Renal pelvis (tissue), 12 donors: ENCODE measurements at places on chromosomes 3 and 15.

DNA sequence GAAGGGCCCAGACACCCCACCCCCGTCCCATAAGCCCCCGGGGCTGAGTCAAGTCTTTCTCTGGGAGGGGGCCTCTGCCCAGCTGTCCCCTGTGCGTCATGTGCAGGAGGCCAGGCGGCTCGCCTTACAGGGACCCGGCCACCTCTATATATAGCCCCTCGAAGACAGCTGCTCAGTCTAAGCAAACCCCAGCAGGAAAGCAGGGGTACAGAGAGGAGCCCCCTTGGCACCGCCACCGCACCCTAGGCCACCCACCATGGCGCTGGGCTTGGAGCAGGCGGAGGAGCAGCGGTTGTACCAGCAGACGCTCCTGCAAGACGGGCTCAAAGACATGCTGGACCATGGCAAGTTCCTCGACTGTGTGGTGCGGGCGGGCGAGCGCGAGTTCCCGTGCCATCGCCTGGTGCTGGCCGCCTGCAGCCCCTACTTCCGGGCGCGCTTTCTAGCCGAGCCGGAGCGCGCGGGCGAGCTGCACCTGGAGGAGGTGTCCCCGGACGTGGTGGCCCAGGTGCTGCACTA is at the start of gene KLHL40:
Gene KLHL40 (plus strand): TSS at position 175 of the 519 bp plus-strand sequence. CDS start 82 bp downstream, at position 257.
- no peak for DNase-seq

- DNase-seq, result no peak
These were observed 24.5 kb upstream of the IDH2 start for GRCh38 chr15:90126596-90127435.

- DNase-seq, result no peak
These were observed 101.9 kb downstream of the KLHL25 start for GRCh38 chr15:85692873-85693272.

- DNase-seq, result no peak
These were observed 2.9 kb downstream of the PHGR1 start for GRCh38 chr15:40353697-40354096.

DNA sequence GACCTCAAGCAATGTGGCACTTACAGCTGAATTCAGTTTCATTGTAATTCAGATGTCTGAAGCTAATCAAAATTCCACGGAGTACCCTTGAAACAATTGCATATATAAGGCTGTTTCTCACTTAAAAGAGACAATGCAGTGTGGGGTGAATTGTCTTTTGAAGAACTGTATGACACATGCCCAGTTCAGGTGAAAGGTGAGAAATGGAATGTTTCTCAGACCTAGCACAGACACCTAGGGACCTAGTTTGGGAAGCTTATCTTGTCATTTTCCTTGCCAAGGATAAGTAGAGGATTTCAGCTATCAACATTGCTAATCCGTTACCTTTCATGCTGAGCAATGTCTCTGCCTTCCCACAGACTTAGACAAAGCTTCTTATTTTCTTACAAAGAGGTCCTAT is 36.3 kb downstream of the MBNL1 start:
- DNase-seq, result no peak

DNA sequence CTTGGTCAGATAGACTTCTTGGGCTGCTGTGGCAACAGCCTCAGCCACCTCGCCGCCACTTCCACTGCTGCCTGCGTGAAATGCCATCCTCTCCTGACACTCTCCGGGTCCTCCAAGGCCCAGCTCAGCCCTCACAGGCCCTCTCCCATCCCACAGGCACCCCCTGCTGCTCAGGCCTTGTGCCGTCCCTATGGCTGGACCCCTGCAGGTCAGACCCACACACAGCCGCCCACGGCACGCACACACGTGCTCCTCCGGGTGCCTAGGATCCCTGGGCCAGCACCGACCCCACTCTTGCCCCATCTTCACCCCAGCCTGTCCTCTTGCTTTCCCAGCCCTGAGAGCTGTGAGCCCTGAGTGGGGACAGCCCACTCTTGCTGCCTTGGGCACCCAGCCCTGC is 19.7 kb downstream of the CFAP100 start:
- DNase-seq, result no peak
